ENCODE measurements at places on chromosomes 5 and 9.

DNA sequence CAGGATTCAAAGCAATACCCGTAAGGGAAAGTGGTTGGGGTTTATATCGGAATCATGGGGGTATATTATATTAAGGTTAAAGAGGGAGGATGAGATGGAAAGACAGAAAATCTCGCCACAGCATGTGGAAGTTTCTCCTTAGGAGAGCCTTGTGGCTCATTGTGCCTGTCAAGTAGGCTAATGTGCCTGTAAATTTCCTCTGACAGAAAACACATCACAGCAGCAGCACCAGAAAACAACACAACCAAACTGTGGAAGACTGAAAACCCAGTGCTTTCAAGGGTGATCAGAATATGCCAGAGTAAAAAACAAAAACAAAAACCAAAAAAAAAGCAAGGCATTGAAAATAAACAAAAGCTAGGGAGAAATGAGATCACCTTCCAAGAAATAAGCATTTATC is 11.3 kb upstream of the MAN2A1 start:
- no peak for DNase-seq

GRCh38 chr9:111034170-111034897 is 3.9 kb downstream of the LPAR1 start:
- DNase-seq: no peak

DNA sequence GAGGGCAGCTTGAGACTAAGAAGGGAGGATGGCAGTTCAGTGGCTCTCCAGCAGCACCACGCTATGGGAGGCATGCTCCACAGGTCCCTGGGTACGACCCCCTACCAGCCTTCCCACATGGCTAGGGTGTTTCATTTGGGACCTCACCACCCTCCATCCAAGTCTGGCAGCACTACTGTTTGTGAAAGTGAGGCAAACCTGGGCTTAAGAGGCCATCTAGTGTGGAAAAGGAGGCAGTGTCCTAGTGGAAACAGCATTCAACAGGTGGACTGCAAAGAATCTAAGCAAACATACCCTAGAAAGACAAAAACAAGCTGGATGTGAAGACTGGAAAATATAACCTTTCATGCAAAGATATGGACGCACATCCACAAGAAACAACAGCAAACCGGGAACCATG is 4.8 kb upstream of the C5orf47 start:
- no peak for DNase-seq

- DNase-seq: no peak
These were observed 117.2 kb downstream of the APBA1 start for GRCh38 chr9:69554945-69555344.

DNA sequence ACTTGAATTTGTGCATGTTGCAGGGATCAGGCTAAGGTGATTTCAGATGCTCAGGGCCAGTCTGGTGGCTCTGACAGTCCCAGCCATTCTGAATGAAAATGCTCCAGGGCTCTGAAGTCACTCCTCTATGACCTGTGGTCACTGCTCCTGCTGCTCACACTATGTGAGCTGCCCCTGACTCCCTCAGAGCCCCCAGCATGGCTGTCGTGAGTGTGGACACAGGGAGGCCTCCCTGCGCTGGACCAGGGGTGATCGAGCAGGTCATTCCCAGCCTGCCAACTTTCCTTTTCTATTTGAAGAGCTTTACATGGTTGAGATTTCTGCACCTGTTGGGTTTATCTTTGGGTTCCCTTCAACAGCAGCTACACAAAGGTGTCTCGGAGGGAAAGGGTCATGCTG is 74.5 kb downstream of the WNK2 start:
- DNase-seq: no peak

- no peak for DNase-seq
These were observed 6.8 kb downstream of the HSD17B4 start for GRCh38 chr5:119458911-119459632.

DNA sequence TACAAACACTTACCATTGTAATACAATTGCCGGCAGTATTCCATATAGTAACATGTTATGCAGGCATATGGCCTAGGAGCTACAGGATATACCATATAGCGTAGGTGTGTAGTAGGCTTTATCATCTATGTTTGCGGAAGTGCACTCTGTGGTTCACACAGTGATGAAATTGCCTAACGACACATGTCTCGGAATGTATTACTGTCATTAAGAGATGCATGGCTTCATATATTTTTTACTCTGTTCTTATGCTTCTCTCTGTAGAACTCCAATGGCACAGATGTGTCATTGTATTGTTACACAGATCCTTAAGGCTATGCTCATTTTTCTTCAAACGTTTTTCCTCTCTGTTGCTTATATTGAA is 19.2 kb upstream of the ANKRD18A start:
- no peak for DNase-seq

DNA sequence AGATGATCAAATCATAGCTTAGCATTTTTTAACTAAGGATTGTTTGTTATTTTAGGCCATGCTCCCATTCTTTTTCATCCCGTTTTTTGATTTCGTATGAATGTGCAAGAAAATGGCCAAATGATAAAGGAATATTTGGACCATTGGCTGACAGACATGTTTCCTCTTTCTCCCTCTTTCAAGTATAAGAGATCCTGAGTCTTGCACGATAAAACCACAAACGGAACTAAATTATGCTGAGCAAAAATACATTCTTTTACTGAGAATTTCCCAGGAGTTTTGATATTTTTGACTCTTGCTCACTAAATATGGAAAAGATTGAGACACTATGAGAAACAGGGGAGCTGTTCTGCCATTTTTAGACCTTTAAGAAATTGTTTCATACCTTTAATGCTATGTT is 90.4 kb upstream of the KLF9 start:
- no peak for DNase-seq

GRCh38 chr9:91256235-91256634 is 105.5 kb downstream of the AUH start:
- no peak for DNase-seq

GRCh38 chr9:123070198-123070597 is 36.7 kb downstream of the GPR21 start:
- DNase-seq: no peak

DNA sequence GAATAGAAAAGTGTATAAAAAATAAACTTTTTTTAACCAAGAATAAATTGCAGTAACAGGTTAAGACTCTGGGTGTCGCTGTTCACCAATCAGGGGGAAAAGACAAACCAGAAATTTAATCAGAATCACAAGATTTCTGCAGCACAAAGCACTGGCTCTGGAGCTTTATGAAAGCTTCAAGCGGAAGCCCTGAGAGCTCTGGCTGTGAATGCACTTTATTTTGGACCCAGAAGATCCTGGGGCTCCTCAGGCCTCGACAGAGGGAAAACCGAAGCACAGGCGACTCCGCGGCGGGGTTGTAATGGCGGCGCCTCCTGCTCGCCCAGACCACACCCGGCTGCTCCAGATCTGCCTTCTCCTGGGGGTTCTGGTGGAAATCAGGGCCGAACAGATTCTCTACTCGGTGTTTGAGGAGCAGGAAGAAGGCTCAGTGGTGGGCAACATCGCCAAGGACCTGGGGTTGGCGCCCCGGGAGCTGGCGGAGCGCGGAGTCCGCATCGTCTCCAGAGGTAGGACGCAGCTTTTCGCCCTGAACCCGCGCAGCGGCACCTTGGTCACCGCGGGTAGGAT is at the start of gene PCDHGA4:
Gene PCDHGA4, plus strand, starts transcription at position 122 of the 570 bp plus-strand sequence. Its CDS starts 87 bp downstream, at position 209.
- no peak for DNase-seq

- no peak for DNase-seq
These were observed 36.7 kb upstream of the HMHB1 start for GRCh38 chr5:143775258-143775657.

- no peak for DNase-seq
These were observed 84.0 kb downstream of the ADAMTS12 start for GRCh38 chr5:33807771-33808170.

GRCh38 chr5:28216939-28217360 is 1178.6 kb upstream of the CDH9 start:
- no peak for DNase-seq

GRCh38 chr9:104999136-104999535 is 71.2 kb upstream of the ABCA1 start:
- DNase-seq: no peak

DNA sequence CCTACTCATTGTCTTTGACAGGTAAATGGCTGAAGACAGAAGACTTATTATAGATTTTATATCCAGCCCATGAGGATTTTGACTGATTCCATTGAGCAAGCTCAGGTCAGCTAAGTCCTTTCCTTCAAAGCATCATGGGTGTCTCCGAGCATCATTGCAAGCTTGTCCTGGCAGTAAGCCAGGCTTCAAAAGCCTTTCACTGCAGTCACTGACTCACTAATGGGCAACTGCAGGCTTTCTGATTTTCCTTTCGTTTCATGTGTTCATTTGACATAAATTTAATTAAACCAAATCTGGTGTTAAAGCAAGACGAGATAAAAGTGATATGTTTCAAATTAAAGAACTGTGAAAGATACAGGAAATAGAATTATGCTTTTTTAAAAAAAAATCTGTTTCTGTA is 426.2 kb downstream of the ANXA1 start:
- no peak for DNase-seq

DNA sequence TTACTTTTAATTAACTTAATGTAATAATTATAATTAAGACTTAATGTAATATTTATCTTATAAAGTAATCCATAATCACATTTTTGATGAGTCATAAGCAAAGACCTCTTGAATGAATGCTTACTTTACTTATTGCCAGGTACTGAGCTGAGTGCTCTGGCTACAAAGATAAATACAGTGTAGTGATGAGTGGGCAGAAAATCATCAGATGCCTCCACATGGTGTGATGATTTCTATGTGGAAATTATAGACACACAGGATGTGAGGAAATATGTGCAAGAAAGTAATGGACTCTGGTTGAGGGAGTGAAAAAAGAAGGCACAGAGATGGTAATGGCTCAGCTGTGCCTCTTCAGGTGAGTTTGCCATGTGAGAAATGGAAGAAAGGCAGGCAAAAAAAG is 422.6 kb upstream of the CD180 start:
- DNase-seq: no peak

GRCh38 chr5:177399997-177400868 is at the start of gene PFN3:
TSS of gene PFN3 (minus strand) at chr5:177400661. CDS start at chr5:177400576, 85 bp downstream.
- no peak for DNase-seq

- DNase-seq: no peak
These were observed 211.9 kb upstream of the IRX4 start for GRCh38 chr5:2094616-2094995.

DNA sequence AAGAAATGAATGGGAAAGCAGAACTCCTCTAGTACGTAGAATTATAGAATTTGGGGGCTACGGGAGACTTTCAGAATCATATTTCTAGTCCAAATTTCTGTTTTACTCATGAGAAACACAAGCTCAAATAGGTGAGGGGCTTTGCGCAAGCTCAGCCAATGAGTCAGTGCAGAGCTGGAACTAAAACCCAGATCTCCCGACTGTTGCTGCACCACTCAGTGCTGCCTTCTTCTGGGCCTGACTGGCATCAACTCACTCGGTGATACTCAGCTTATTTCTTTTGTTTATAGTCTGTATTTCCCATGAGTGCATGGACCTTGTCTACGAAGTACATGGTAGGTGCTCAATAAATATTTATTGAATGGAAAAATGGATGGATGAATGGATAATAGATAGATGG is 280.2 kb downstream of the CDK5RAP2 start:
- DNase-seq: no peak

GRCh38 chr5:177309351-177310191 is 2.1 kb downstream of the MXD3 start:
- peak; percentile 92 for DNase-seq

DNA sequence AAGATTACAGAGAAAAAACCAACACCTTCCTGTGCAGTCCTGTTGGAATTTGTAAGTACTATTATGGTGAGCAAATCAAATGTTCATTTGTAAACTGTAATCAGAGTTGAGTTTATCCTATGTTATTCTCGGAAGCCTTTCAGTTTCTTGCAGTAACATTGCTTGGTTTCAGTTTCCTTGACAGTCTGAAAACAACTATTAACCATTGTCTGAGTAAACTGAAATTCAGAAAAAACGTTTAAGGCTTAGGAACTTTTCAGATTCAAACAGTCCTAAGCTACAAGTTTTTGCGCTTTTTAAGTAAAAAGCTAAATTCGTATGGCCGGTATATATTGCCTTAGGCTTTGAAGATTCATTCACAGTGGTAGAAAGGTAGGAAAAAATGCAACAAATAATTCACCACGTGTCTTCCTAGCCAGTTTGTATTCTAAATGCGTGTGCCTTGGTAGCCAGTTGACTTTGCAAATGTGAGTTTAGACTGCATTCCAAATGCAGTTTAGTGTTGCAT is 2.5 kb downstream of the GPBP1 start:
- DNase-seq: no peak

- DNase-seq: no peak
These were observed 23.1 kb downstream of the LNPEP start for GRCh38 chr5:96958977-96959376.

DNA sequence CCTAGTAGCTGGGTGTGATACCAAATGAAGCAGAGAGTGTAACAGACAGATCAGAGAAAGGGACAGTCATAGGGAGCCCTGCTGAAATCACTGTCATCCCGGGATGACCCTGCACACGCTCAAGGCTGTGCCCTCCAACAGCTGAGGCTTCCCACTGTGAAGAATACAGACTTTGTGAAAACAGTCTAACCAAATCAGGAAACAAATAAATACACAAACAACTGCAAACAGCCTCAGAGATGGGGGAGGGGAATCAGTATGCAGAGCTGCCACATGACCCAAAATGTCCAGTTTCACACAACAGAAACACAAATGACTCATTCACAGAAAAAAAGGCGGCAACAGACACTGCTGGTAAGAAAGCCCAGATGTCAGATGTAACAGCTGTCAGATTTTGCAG is 101.9 kb downstream of the ADAMTS2 start:
- DNase-seq: peak; percentile 12

- no peak for DNase-seq
These were observed 70.0 kb downstream of the RGMB start for GRCh38 chr5:98843481-98843880.

DNA sequence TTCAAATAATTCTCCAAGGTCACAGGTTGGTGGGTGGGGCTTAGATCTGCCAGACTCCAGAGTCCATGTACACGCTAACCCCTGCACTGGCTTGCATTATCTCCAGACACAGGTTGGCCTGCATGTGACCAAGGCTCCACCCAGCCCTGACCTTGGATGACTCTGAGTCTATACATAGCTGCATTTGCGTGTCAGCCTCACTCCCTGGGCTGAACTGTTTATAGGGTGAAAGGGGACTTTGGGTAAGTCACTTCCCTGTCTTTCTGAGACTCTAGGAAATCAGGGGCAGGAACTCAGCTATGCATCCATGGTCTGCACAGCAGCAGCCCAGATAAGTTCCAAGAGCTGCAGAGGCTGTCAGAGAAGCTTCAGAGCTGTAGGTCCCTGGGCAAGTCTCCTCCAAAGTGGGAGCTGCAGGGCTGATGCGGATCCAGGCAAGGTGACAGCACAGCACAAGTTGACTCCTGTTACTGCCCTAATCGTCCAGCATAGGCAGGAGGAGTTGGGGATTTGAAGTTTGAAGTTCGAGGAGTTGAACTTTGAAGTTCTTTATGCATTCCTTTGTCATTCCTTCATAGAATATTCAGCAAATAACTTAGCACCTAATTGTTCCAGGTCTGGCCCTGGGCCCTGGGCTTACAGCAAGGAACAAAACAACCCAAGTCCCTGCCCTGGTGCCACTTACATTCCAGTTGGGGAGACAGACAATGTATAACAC is 53.4 kb downstream of the SLC22A5 start:
- DNase-seq: peak; percentile 82

DNA sequence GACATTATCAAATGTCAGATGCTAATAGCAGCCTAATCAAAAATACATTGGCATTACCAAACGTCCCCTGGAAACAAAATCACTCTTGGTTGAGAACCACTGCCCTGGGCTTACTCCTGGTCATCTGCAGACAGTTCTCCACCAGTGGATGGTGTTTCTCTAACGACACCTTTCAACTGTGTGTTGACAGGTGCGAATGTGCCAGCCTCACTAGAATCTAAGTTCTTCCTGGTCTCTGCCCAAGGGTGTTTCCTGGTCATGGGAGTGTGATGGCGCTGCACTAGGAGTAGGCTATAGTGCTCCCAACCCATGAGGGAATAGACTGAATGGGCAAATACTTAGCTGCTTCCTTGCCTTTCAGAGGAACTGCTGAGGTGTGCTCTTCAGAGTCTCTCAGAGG is 105.9 kb downstream of the MRPS27 start:
- DNase-seq: no peak

Measured in cardiac septum (tissue), 1 donor.